ENCODE measurements at places on chromosomes 11 and 22.

- no peak for DNase-seq
Observed at GRCh38 chr22:30205281-30206115, 41.1 kb downstream of the LIF start.

DNA sequence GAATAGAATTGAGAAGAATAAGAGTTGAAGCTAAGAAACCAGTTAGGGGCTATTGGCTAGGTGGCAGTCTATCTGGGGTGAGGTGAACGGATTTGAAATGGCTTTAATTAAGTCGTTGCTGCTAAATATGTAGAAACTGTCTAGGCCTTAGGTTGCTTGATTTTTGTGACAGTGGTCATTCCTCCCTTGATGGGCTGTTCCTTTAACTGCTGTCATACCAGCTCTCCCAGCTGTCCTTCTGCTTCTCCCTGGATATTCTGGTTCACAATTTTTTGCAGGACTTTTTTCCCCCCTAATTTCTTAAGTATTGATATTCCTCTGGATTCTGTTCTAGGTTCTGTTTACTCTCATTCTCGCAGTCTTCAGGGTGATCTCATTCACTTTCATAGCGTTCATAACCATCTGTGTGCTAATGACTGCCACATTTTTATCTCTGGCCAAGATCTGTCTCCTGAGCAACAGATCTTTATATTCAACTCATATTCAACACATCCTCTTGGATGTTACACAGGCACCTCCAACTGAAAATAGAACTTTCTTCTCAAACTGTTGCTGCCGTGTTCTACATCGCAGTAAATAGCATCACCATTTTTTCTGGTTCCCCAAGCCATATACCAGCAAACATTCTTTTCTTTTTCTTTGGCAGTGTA is 134.1 kb downstream of the UVRAG start:
- no peak for DNase-seq

GRCh38 chr11:131824771-131825170 is 454.4 kb downstream of the NTM start:
- no peak for DNase-seq

DNA sequence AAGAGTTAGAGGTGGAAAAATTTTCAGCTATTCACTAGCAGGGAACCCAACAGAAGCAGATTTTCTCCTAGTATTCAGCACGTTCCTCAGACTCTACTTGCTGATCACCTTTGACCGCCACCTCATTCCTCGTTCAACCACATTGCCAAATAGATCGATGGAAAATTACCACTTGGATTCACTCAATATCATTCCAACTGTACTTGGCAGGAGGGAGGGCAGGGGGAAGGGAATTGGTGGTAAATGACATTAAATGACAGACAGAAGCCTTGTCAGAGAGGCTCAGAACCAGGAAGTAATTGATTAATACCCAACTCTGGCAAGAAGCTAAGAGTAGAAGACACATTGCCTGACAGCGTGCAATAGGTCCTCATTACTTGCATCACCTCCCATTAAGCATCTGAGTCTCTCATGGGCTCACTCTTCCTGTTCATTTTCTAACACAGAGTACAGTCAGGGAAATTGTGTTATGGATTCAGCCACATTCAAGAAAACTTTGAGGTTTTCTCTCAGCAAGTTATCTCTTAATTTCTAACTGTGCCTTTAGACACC is 240.5 kb upstream of the FAT3 start:
- no peak for DNase-seq

DNA sequence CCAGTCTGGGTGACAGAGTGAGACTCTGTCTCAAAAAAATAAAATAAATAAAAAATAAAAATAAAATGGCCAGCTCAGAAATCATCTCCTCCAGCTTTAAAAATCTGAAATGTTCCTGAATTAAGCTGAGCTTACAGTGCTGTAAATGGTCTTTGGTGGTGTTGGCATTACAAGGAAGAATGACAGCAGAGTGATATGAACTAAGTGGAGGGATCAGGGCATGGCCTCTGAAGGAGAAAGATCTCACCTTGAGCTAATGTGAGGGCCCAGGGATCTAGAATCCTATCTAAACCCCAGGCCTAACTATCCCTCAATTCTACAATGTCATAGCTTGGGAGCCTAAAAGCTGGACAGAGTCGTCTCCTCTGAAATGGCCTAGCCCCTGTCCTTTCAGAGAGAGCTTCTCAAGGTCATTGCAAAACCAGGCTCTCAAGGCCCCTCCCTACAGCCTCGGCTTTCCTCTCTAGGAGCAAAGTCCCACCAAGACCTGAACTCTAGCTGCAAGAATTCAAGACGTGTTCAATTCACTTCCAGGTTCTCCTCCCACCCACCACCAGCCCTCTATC is 345.4 kb downstream of the BUD13 start:
- DNase-seq: no peak

DNA sequence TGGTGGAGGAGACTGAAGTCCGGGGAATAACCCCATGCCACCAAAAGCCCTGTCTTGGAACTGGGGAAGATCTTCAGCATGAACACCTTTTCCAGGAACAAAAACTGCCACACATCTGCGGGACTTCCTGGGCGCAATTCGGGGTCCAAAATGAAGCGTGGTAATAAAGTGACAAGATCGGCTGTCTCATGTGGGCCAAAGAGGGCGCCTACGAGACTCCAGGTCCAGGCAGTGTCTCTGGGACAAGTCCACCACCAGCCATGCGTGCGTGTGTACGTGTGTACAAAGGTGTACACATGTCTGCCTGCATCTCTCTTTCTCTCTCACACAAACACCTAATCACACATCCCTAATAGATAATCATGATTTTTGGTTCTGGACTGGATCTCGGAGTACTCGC is 8.9 kb upstream of the MYBPC3 start:
- no peak for DNase-seq

- no peak for DNase-seq
Observed at GRCh38 chr22:35586771-35587170, 30.4 kb downstream of the MB start.

GRCh38 chr11:116503216-116504160 is 269.3 kb downstream of the BUD13 start:
- DNase-seq: no peak

- DNase-seq: no peak
Observed at GRCh38 chr11:71495286-71496230, 31.5 kb upstream of the KRTAP5-7 start.

DNA sequence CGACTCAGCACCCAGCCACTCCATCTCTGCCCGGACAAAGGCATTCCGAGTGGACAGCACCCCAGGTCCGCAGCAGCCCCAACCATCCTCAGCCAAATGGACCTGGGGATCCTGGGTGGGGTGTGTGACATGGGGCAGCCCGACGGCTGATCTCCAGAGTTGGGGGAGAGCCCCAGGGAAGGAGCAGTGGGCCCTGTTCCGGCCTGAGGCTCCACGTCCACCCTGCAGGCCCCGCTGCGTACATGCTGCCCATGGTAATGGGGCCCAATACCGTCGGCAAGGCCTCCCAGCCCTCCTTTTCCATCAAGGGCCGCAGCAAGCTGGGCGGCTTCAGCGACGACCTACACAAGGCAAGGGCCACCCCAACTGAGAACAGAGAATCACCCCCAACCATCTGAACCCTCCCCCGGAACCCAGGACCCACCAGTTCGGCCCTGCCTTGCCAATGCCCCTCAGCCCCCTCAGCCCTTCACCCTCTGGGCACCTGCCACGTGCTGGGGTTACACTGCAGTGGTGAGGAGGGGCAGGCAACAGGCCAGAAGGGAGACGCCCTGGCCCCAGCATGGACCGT is 5.4 kb downstream of the SCGB1C1 start:
- DNase-seq: no peak

GRCh38 chr11:27388001-27388400 is 25.0 kb upstream of the CCDC34 start:
- no peak for DNase-seq

DNA sequence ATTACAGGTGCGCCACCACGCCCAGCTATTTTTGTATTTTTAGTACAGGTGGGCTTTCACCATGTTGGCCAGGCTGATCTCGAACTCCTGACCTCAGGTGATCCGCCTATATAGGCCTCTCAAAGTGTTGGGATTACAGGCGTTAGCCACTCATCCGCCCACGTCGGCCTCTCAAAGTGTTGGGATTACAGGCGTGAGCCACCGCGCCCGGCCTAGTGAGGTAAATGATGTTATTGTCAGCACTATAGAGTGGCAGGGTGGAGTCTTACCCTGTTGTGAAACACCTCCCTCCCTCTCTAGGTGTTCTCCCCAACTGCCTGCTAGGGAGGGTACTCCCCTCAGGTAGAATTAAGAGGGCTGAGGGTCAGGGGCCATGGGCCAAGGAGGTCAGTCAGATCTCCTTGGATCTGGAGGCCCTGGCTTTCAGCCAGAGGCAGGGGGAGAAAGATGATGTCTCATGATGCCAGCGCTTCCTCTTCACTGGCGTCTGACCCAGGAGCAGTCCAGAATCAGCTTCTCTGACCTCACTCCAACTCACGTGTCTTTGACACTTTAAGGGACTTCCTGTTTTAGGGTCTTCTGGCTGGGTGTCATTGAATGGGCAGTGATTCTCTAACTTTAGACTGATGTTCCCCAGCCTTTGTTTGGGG is 2.0 kb downstream of the GGA1 start:
- DNase-seq: no peak

DNA sequence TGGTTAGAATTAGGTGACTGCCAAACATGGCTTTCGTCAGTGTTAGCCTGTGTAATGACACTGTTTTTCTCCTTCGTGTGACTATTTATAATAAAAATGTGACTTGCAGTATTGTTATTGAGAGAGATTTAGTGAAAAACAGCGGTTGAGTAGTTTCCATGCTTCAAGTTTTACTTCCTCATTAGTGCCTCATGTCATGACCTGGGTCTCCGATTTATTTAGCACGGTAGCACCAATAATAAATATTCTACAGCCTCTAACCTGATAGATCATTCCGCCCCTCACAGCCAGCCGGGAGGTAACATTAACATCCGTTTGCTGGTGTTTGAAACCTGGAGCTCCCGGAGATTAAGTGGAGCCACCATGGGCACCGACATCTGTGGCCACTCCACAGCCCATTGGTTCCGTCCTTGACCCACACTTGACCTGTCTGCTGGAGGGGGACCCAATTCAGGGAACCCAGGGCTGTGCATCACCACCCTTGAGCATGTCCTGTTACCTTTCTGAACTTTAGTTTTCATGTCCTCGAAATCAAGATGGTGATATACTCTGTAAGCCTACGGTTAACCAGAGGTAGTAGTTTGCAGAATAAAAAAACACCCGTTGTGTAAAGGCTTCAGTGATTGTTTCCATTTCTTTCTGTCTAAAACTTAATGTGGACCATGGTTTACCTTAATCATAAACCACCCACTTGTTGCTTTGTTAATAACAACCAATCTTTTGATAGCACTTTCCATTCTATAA is 104.1 kb downstream of the ATXN10 start:
- no peak for DNase-seq

DNA sequence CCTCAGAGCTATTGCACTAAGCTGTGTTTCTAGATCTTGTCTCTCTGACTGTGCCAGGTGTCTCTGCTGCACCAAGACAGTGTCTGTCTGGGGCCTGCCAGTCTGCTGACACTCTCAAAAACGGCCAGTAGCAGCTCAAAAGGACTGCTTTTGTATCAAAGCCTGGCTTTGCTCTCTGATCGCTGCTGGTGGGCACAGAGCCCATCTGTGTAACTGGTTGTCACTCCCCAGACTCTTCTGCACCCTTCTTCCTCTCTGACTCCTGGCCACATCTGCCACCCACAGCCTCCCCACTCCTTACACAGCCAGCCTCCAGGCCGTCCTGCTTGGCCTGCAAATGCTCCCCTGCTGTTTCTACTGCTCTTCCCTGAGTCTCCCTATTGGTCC is 26.5 kb downstream of the MED15 start:
- no peak for DNase-seq

DNA sequence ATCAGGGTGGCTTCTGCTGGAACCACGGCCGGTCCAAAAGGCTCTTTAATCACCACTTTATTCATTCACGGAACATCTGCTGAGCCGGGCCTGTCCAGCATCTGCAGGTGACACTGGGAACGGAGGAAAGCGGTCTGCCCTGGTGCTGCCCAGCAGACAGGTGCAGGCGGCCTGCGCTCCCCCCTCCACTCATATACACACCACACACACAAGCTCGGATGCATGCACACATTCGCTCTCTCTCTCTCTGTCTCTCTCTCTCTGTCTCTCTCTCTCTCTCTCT is 736.9 kb downstream of the BRD1 start:
- DNase-seq: no peak

- DNase-seq: no peak
Observed at GRCh38 chr22:46456818-46457163, 80.6 kb downstream of the CELSR1 start.

- no peak for DNase-seq
Observed at GRCh38 chr11:47854667-47855066, 6.5 kb upstream of the NUP160 start.

GRCh38 chr11:64859542-64860414 is 15.3 kb upstream of the CDC42BPG start:
- DNase-seq: no peak

DNA sequence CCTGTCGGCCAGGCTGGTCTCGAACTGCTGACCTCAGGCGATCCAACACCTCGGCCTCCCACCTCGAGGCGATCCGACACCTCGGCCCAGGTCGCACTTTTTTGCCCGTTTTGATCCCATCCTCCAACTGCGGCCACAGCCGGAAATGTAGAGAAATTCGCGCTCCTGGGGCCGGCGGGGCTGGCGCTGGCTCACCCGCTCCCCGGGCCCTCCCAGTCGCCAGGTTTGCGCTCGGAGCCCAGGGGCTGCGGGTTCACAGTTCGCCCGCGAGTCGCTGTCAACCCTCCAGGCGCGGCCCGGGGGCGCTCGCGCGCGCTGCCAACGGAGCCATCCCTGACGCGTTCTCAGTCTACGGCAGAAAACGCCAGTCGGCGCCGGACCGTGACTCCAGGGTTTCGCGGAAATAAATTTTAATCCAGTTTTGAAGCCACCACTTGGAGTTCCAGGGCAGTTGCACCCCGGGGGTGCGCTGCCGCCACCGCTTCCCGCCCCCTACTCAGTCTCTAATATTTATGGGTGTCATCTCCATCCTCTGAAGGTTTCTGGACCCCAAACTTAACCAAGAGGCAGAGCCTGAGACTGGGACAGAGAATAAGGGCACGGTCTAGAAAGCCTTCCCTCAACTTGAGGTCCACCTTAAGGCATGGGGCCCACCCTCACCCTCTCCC is 1.5 kb upstream of the KLHDC7B start:
- DNase-seq: no peak

GRCh38 chr22:27982630-27983180 is 63.6 kb upstream of the PITPNB start:
- DNase-seq: no peak

- DNase-seq: no peak
Observed at GRCh38 chr22:46697811-46698515, 40.1 kb downstream of the CERK start.

GRCh38 chr11:16785520-16786128 is 47.2 kb downstream of the C11orf58 start:
- peak; percentile 42 for DNase-seq

GRCh38 chr11:83238111-83238510 is 44.6 kb downstream of the ANKRD42 start:
- no peak for DNase-seq

- DNase-seq: no peak
Observed at GRCh38 chr22:17486313-17486712, 77.0 kb upstream of the SLC25A18 start.

DNA sequence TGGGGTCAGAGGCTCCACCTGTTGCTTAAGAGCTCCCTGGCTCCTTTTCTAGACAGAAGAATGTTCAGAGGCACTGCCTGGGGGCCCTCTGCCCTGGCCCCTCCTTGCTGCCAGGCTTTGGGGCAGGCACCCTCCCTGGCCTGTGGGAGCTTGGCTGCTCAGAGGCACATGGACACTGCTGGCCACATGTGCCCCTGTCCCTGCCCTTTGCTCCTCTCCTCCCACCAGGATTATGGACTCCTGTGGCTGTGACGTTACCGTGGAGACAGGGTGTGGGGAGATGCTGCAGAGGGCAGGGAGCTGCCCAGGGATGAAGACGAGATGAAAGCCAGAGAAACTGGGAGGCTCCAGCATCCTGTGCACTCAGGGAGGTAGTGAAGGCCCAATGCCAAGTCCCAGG is 14.7 kb downstream of the DRD2 start:
- DNase-seq: no peak
